ENCODE measurements at places on chromosomes 12 and 14. TPM values are rescaled to one million over a fixed set of nuclear protein-coding genes. Genes with fewer than 3 reads are reported as not detected.
A peak's percentile ranks its signal among the peaks of the same experiment; 100 is the strongest.

DNA sequence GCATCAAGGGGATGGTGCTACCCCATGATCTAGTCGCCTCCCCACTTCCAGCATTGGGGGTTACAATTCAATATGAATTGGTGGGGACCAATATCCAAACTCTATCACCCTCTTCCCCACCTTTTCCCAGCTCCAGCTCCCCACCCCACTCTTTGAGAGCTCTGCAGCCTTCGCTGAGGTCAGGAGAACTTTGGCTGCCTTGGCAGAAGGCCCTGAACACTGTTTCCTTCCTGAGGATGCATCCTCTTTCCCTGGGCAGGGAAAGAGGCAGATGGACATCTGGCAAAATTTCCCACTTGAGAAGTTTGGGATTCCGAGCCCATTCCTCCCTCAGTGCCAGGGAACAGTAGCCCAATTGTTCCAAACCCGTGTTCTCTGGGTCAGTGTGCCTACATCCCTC lies 169.1 kb downstream of the TSPAN9 start:
- no peak for DNase-seq

- no peak for DNase-seq
Observed at GRCh38 chr12:47164724-47165439, 85.1 kb upstream of the AMIGO2 start.

The LGR5 gene
- 0.33 TPM for total RNA-seq

The CPM gene
- 0.50 TPM for total RNA-seq

- DNase-seq, result no peak
Observed at GRCh38 chr12:22374508-22374907, 40.0 kb upstream of the ST8SIA1 start.

DNA sequence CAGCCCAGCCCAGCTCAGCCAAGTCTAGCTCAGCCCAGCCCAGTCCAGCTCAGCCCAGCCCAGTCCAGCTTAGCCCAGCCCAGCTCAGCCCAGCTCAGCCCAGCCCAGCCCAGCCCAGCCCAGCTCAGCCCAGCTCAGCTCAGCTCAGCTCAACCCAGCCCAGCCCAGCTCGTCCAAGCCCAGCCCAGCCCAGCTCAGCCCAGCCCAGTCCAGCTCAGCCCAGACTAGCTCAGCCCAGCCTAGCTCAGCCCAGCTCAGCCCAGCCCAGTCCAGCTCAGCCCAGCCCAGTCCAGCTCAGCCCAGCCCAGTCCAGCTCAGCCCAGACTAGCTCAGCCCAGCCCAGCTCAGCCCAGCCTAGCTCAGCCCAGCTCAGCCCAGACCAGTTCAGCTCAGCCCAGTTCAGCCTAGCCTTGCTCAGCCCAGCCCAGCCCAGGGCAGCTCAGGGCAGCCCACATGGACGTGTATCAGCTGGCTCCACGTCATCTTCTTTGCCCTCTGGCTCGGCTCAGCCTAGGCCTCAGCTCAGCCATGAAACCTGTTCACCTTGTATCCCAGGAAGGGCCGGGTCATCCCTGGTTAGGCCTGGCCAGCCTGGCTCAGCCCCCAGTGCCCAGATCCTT lies 185.6 kb downstream of the TMEM121 start:
- DNase-seq, result no peak

The CCDC198 gene
- not detected for total RNA-seq

The LRTM2 gene
- total RNA-seq, result not detected

The TXNDC16 gene
- 4.0 TPM for total RNA-seq

DNA sequence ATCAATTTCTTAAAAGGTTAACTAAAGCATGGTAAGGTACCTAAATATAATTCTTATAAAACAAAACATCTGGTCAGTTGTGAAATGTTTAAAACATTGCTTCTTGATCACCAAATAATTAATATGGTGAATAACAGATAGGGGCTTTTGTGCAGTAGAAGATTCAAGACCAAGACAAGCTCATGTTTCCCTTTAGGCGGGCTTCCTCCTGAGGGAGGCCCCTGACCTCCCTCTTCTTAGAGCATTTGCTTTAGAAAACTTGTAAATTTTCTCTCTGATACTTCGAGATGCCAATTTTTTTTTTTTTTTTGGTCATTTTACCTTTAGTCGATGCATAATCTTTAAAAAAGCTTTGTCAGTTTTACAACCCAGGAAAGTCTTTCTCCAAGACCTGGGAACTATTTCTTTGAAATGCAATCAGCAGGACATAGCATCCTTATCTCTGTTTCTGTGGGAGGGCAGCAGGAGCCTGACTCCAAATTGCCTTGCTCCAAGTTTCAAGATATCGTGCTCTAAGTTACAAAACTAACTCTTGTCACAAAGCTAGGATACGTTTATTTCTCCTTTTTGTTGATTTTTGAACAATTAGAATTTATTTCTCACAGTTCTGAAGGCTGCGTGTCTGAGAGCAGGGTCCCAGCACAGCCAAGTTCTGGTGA lies 66.6 kb upstream of the BICD1 start:
- DNase-seq, result no peak

DNA sequence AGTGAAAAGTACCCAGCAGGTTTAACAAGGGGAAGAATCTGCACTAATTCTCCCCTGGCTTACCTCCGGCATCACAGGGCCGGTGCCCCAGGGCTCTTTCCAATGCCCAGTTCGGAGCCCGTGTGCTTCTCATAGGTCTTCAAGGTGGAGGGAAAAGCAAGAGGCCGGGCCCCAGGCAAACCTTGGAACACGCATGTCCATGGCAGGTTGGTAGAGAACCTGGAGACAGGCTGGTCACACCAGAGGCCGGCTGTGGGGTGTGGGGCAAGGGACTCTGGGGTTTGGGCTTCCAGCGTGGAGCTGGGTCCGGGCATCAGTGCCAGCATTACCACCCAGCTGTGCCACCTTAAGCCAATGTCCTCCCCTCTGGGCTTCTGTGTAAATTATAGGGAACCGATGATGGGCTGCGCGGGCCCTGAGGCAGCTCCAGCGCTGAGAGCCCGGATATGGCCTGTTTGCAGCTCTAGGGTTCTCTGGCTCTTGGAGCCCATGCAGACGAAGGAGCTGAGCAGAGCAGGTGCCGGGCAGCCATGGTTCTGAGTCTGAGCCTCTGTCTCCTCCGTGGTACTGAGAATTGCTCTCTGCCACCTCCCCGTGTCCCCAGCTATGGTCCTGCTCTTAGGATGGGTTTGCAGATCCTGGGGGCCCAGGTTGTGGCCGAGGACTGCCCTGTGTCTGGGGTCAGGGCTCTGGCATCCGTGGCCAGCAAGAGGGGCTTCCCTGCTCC lies 197.0 kb upstream of the C14orf180 start:
- DNase-seq, result no peak

DNA sequence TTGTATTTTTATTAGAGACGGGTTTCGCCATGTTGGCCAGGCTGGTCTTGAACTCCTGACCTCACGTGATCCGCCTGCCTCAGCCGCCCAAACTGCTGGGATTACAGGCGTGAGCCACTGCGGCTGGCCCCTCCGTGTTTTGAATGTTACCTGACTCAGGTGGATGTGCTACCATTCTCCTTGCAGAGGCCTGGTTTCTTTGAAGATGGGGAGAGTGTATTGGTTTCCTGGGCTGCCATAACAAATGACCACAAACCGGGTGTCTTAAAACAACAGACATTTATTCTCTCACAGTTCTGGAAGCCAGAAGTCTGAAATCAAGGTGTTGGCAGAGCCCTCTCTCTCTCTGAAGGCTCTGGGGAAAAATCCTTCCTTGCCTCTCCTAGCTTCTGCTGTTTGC lies 98.0 kb downstream of the IRF2BPL start:
- no peak for DNase-seq

DNA sequence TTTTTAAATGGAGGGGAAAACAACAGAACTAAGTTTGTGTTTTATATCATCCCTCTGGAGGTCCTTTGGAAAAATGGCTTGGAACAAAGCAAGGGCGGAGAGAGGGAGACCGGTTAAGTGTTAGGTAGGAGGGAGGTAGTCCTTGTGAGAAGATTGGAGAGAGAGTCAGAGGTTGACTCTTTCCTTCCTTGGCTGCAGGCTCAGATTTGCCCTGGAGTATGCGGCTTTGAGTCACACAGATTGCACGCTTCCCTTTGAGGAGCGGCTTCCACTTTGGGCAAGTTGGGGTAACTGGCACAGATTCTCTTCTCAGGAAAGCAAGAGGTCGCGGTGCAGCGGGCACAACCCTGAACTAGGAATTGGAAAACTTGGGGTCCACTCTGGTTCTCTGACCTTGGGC lies 9.9 kb downstream of the SOCS2 start:
- DNase-seq, result peak; percentile 26

The DNAI7 gene
- not detected for total RNA-seq

The KRT85 gene
- total RNA-seq, result not detected

The NANOG gene
- 0.24 TPM for total RNA-seq

DNA sequence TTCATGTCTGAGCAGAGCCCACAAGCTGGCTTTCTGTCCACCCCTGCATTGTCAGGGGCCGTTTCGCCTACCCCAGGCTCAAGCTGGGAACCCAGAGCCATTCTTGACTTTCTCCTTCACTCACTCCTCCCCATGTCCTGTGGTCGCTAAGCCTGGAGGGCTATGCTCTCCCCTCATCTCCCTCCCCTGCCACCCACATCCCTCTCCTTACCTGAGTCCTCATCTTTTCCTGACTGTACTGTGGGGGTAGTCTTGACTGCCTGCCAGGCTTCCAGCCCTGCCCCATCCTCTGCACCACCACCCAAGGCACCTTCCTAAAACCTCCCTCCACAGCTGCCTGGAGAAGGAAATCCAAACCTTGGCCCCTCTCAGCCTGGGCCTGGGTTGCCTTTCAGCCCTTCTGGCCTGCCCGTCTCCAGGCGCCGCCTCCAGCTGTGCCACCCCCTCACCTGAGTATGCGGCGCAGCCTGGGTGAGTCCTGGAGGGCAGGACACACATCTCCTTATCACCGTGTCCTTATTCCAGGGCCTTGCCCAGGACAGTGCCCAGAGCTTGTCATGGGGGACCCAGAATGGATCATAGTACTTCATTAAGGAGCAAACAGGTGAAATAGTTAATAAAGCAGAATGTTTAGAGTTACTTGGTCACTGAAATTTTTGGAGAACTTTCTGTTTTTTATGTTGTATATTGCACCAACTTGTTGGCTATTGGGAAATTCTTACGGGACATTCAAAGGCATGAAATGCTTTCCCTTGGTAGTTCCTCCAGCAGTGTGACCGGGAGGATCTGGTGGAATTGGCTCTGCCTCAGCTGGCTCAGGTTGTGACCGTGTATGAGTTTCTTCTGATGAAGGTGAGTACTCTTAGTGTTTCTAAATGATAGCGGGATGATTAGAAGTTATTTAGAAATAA lies 14.5 kb downstream of the ZNF839 start:
- no peak for DNase-seq

The EEF1AKMT3 gene
- total RNA-seq, result 8.2 TPM

GRCh38 chr14:82388488-82388887 lies 854.8 kb upstream of the SEL1L start:
- no peak for DNase-seq

The DEPDC4 gene
- total RNA-seq, result 0.83 TPM

DNA sequence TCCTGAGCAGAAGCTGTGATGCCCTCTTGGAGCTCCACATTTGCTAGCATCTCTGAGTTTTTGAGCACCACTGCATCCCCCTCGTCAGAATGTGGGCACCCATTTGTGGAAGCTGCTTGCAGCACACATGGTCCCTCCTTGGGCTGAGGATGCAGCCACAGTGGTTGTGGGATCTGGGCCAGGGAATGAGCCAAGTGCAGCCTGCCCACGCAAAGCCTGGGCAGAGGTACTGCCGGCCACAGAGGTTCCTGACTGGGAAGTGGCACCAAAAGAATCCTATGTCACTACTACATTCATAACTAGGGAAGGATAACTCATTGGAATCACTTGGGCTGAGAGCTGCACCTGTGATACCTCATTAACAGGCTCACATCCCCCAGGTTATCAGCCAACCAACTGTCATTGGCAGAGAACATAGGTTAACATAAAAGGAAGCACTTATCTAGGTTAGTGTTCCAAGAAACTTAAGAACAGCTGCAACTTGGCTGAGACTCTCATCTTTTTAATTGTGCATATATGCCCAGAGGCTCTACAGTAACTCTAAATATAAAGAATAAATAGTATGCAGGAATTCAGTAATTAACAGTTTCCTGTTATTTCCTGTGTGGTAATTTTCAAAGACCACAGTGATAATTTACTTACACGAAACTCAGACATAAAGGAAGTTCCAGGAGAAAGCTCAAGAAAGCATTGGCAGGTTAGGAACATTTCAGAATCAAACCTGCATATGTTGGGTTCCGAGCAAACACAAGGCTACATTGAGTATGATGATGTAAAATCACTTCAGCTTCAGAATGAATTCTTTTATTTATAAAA lies 145.3 kb downstream of the BCAT1 start:
- no peak for DNase-seq

DNA sequence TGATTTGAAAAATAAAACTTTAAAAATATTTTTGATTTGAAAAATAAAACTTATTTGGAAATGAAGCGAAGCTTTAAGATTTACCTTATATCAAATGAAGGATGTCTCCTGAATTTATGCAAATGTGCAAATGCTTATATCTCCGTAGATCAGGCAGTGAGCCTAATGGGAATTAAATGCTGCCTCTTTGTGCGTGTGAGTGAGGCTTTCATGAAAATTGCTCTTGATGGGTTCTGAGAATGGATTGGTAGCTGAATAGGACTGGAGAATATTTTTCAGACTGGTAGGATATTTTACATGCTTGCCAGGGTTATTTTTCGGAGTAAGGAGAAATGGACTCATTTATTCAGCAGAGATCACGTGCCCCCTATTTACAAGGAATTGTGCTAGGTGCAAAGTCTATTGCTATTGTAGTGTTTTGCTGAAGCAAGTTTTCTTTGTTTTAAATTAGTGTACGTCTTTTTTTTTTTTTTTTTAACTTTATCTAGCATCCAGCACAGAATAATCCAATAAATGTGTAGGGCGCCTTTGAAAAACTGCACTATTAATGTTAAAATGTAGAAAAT lies 2.4 kb downstream of the VRK1 start:
- no peak for DNase-seq

The HOXC11 gene
- not detected for total RNA-seq

DNA sequence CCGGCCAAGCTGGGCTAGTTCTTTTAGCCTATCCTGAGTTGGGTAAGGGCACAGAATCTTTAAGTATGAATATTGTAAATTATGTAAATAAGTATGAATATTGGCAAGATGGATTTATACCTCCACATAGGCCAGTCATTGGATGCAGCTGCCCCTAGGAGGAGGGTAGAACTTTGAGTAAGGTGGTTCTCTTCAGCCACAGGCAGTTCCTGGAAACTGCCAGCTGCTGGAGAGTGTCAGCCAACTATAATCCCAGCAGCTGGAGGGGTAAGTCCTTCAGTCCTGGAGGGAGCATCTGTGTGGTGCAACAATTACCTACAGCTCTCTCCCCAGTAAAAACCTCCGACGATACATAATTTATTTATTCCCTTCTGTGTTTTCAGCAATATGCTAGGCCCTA lies 65.8 kb upstream of the TMPO start:
- DNase-seq, result no peak

DNA sequence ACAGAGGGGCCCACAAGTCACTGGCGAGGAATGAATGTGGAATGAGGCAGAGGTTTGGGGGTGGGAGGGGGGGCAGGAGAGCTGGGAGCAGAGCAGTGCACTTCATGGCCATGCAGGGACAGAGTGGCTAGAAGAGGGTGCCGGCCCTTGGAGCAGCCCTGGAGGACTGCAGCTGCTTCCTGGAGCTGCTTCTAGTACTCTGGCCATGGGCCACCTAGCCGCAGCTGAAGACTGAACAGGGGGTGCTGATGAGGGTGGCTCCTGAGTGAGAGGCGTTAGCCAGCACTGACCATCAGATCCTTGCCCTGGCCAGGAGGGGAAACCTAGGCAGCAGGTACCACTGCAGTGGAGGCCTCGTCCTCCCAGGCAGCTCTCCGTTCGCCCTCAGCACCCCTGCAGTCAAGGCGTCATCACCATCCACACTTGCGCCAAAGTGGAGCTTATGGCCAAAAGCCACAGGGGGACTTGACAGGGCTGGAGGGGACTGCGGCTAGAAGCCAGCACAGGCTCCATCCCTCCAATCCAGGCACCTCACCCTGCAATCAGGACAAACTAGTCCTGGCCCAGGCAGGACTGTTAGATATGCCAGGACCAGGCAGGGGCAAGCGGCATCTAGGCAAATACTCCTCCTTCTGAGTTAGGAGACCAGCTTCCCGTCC lies 16.4 kb downstream of the OTUB2 start:
- no peak for DNase-seq

All from mammary epithelial cell (primary cell).